Astrocyte of the spinal cord (primary cell): ENCODE measurements at places on chromosomes 6 and 20.

DNA sequence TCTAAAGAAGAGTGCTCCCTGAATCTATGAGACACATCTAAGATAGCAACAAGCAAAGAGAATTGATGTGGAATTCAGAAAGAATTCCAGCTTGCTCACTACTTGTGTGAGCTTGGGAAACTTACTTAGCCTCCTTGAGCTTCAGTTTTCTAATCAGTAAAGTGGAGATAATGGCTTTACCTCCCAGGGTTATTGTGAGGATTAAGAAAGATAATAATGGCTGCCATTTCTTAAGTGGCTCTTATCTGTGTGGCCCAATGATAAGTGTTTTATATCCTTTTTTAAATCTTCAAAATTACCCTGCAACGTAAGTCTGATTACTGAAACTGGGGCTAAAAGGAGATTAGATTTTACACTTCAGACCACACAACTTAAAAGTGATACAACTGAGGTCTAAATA is 418.5 kb downstream of the LMBRD1 start:
- no peak for DNase-seq

DNA sequence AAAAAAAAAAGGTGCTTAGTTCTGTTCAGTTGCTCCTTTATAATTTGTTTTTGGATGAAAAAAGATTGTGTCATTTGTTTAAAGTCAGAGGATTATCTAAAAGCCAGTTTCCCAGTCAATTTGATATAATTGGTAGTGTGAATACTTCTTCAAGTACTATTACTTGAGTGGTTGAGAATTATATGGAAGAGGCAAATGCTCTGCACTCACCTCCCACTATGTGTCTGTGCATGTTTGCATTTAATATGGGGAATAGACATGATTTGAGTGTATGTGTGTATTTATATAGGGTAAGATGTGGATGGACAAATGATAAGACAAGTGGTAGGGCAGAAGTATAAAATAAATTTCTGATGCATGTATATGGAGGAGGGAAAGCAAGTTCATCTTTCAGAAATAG is 15.8 kb downstream of the GJA1 start:
- no peak for DNase-seq

DNA sequence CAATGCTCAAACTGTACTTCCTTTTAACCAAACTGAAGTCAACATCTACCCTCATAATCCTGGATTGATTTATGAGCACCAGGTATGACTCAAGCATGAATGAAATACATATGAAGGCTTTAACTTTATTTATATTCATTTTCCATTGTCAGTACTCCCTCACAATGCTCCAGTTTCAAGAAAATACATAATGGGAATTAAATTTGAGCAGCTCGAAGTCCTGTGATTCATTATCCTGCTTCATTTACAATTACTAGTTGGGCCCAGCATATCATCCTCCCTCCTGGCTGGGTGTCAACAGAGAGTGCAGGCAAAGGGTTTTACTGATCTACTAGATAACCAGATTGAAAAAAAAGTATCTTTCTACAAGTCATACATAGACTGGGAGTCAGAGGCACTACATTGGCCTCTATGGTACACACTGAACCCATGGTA is 10.1 kb downstream of the SAMHD1 start:
- DNase-seq, result no peak

DNA sequence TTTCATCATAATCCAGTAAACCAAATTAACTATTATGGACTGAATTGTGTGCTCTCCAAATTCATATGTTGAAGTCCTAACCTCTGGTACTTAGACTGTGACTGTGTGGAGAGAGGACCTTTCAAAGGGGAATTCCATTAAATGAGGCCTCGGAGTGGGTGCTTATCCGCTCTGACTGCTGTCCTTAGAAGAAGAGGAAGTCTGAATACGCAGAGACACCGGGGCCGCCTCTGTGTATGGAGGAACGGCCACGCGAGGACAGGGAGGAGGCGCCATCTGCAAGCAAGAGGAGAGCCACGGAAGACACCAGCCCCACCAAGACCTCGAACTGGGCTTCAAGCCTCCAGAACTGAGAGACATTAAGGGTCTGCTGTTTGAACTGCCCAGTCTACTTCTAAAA is 35.6 kb upstream of the RPS6KA2 start:
- DNase-seq, result no peak

DNA sequence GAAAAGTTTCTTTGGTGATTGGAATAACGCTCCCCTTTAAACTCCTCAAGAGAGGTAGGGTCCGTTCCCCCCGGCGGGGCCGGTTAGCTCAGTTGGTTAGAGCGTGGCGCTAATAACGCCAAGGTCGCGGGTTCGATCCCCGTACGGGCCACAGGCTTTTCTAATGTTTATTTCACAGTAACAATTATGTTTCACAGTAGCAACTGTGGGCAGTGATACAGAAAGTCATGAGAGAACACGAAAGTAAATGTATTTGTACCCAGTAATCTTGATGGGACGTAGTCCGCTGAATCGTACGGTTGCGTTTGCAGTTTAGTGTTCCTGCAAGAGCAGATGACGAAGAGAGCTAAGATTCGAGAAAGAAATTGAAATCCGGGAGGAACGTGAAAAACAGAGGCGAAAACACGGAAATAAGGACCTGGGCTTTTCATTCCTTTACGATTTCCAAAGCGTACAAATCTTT is 505.5 kb downstream of the PRIM2 start:
- DNase-seq, result peak; percentile 12

GRCh38 chr6:37095997-37096396 is 74.0 kb upstream of the PIM1 start:
- no peak for DNase-seq

DNA sequence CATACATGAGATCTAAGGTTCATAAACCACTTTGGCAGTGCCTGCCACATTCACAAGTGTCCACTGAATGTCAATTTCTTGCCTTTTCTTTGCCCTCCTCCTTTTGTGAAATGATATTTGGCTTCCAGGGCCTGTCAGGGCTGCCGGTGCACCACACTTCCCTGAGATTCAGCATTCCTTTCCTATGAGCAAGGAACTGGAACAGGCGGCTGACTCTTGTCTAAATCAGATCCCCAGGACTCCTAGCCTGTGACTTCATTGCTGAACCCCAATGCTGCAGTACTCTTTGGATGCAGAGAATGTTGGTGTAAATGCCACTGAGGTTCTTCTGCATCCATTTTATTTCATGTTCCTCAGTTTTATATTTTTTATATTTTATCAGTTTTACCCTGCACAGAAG is 172.2 kb downstream of the ARID1B start:
- DNase-seq, result peak; percentile 69

DNA sequence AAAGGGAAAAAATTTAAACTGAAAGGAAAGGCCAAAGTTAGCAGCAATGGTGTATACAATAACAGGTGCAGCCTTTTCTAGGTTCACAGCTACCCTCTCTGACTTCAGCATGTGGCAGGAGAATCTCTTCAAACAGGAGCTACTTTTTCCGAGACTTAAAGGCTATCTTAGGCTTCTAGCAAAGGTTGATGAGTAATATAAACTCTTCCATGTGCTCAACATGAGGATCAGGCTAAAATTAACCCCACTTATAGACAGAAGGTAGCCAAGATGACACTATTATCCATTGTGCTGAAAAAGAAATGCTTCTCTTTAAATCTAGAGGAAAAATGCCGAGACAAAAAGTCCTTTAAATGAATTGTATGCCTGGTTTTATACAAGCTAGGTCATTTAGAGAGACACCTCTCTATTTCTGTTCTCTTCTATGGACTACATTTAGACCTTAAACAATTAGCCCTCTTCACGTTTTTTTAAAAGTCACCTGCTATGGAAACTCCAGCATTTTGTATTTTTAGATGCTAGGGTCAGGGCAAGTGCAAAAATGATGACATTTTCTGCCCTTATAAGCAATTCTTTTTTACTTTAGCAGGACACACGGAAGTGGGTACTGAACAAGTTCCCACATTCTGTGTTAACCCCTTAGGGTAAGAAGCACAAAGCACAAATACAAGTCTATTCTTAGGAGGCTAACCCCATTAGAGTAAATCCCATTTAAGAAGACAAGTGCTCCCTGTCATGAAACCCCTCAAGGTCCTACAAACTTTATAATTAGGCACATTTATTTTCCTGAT is 216.8 kb upstream of the CITED2 start:
- no peak for DNase-seq

GRCh38 chr6:137903274-137903932 is 36.3 kb downstream of the TNFAIP3 start:
- no peak for DNase-seq

DNA sequence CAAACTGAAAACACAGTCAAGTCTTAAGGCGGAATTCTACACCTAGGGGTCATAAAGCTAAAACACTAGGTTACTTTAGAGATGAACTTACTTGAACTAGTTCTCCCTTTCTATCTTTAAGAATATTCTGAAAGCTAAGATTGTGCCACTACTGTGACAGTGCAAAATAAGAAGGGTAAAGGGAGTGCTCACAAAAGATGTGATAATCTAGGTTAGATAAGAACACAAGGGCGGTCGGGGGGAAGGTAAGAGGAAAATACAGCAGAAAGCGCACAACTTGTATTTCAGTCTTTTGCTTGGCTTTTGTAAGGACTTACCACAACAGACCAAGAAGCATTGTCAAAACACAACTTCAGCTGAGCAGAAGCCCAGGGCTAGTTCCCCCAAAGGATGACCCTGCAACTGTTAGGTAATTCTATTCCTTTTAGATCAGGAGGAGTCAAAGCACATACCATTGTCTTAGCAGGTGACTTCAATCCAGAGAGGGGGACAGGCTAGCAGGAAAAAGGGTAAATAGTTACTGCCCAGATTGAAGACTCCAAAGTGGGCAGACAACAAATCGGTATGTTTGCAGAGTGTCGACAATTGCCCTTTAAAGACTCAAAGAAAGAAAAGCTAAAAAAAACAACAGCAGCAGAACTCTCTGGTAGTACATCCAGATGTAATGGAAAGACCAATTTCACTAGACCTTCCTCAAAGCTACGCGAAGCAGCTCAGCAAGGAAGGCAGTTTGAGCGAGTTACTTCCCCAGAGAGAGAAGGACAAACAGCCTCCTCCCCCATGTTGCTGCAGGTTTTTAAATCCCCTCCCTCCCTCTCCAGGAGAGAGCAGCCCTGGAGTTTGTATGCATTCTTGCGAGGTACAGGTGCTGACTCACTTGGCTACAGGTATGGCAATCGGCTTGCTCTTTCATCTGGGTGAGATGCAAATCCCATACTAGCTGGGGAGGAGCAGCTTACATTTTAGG is 59.0 kb downstream of the RIPOR2 start:
- DNase-seq, result no peak

DNA sequence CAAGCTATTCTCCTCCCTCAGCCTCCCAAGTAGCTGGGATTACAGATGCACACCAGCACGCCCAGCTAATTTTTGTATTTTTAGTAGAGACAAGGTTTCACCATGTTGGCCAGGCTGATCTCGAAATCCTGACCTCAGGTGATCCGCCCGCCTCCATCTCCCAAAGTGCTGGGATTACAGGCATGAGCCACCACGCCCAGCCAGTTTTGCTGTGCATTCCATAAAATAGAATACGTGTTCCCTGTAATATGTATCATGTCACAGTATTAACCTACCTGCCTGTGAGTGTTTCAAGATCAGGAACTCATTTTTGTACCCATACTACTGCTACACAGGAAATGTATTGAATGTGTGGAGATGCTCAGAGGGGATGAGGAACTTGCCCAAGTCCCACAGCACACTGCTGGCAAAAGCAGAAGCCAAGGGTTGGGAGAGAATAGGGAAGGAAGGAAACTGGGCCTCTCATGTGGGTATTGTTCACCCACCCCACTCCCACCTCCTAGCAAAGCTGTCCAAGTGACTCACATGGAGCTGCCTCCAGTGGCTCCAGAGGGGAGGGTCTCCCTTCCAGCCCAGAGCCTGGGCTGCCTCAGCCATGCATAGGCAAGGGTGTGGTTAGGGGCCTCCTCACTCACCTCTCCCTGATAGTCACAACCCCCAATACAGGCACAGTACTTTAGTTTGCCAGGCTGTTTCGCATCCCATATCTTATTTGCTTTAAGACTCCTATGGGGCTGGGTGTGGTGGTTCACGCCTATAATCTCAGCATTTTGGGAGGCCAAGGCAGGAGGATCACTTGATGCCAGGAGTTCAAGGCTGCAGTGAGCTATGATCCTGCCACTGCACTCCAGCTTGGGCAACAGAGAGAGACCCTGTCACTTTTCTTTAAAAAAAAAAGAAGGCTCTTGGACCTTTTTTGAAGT is 9.4 kb downstream of the HM13 start:
- DNase-seq, result peak; percentile 35

DNA sequence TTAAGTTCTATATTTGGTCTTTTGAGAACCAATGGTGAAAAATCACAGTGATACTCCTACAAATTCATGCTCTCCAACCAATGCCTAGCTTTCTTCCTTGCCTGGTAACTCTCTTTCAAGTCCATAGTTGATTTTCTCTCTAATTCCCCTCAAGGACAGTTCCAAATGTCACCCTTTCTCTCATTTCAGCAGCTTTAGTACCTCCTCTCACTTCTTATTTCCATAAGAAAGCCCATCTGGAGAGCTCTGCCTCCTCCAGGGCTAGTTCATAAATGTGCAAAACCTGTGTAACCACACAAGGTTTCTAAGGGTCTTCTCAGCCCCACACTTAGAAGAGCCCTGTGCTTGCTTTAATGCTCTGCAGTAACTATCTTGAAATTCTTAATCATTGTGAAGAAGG is 155.4 kb upstream of the PLCB4 start:
- DNase-seq, result no peak

GRCh38 chr20:10180651-10181235 is 37.9 kb upstream of the SNAP25 start:
- DNase-seq, result no peak

- no peak for DNase-seq
These were observed 32.0 kb upstream of the GJA10 start for GRCh38 chr6:89862273-89862672.

GRCh38 chr6:157233686-157234085 is 89.6 kb downstream of the TMEM242 start:
- no peak for DNase-seq

- DNase-seq, result no peak
These were observed 463 bp upstream of the HLA-DMB start for GRCh38 chr6:32941214-32941768.

- DNase-seq, result no peak
These were observed 10.6 kb upstream of the RSPO3 start for GRCh38 chr6:127107916-127108315.

DNA sequence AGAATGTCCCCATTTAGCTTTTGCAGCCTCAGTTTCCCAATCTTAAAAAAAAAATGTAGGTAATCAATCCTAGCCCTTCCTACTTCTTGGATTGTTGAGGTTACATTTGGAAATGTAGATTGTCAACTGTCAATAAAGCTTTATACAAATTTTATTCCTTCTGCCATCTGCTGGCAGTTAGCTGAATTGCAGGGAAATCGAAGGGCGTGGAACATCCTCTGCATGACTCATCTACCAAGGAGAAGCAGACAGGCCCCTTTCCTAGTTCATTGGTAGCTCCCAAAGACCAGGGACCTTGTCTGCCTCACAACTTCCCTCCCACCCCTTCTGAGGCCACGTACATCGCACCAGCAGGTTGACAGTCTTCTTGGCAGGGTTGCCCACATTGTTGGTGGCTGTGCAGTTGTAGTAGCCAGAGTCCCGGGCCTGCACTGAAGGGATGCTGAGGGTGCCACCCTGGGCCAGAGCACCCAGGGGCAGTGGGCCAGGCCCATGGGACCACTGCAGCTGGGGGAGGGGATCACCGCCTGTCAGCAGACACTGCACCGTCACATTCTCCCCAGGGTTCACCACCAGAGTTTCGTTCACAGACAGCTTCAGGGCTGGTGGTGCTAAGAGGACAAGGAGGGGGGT is 43.6 kb downstream of the MDGA1 start:
- DNase-seq, result peak; percentile 39
